ENCODE measurements at places on chromosomes 6 and 20. TPM values are rescaled to one million over a fixed set of nuclear protein-coding genes. Genes with fewer than 3 reads are reported as not detected.

DNA sequence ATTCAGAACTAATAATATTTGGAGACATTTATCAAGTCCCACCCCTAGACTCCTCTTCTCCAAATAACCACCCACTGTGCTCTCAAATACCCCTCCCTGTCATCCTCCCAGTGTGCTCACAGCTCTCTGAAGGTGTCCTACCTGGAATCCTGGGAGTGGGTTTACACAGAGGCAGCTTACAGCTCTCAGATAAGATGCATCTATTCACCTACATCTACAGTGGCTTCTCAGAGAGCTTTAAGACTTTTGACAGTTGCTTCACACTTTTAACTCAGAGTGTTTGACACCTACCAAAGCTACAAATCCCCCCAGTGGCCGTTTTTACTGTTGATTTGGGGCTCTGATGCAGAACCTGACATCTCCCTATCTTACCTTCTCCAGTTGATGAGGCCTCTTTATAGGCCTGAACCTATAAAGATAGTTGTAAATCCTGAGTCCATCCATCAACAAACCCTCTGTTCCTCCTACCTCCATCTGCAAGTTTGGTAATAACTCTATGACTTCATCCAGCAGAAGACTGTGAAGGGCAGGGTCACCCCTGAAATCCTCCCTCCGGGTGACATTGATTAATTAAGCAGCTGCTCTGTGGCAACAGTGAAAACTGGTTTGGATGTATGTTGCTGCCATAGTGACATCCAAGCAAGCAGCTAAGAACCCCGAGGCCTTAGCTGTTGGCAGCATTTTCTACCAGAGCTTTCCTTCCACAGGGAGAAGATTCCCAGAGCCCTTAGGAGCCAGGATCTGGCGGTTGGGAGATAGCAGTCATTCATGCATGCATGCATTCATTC, 226.1 kb upstream of the RREB1 start:
- no peak for DNase-seq

Gene SAPCD1
- 2.9 TPM for total RNA-seq

DNA sequence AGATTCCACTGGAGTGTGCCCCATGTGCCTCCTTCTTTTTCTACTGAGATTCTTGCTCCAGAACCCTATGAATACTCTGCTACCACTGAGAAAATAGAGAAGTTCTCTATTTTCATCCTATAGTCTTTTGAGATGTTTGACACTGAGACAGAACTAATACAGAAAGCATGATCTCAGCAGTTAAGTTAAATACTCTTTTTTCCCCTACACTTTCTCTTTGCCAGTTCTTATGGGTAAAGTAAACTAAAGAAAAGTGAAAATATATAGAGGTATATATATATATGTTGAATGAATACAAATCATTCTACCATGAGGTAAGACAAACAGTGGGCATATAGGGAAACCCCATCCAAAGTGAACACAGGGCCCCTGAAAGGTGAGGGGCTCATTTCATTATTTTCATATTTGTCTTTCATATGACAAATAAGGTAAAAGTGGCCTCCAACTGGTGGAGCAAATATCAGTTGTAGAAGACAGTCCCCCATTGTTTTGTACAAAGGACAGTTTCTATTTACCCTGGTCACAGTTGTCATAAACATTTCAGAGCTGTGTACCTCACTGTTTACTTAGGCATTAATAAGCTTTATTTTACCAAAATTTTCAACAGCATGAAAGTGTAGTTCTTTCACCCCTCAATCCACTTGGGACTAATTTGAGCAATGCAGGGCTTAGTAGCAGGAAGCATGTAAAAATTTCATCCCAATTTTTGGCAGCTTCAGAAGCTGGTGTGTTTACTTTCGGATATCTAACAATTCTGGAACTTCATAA, 188.3 kb upstream of the MARCKS start:
- DNase-seq, result no peak

- DNase-seq, result no peak
These were observed 339.4 kb downstream of the CDH26 start for GRCh38 chr20:60297649-60298048.

DNA sequence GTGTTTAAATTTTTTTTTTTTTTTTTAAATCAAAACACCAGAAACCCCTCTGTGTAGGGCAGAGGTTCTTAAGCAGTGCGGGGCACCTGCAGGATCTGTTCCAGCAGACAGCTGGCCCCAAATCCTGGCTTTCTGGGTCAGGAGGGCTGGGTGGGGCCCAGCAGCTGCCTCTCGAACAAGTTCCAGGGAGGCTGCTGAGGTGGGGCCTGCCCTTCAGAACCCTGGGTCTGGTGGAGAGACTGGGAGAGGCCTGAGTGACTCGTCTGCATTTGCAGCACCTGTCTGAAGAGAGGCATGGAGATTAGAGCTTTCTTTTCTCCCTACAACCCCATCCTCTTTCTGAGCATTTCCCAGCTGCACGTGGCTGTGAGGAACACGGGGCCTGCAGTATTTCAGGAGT, 8.4 kb downstream of the PSMG4 start:
- no peak for DNase-seq

DNA sequence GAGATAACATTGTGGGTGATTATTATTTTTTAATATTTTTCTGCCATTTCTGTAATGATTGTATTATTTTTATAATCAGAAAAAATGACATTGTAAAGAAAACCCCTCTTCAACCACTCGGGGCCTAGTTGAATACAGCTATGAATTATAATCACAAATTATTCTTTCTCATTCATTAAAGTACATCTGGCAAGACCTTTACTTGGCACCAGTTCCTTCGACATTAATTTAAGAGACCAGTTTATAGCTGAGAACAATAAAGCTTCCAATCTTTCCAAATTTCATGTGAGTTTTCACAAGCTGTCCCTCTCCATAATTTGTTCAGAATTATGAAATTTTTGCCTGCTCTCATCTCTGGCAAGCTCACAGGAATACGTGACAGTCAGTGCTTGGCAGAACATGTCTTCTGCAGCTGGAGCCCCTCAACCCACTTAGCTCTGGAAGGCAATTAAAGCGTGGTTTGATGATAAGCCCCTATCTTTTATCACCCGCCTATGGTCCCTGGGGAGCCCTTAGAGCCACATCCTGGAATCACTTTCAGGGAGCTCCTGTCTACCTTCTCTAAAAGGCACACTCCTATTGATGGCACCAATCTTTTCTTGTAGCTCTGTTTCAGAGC, 237.2 kb upstream of the PRND start:
- DNase-seq, result no peak

GRCh38 chr6:4478098-4478497, 298.1 kb upstream of the CDYL start:
- no peak for DNase-seq

DNA sequence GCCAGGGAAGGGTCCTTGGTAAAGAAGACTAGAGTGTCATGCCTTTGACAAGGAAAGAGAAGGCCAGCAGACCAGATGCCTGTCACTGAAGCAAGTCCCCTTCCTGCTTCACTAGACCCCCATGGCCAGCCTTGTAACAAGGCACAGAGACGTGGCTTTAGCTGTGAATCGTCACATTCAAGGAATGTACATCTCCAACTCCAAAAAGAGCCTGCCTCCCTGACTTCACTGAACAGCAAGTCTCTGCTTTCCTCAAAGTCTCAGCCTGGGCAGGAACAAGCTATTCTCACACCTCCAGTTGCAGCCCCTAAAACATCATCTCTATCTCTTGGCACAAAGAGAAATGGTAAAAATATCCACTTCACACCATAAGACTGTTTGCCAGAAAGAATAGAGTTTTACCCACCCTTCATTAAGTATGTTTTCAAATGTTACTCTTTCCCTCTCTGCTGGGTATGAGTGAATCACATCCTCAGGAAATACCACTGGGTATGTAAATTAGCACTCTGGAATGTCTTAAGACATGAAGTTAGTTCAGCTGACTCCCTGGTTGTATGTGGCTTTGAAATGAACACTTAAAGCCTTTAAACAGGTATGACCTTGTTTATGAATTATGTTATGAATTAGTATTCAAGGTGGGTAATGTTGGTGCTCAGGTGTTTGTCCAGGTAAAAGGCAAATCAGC, 46.4 kb upstream of the NT5E start:
- DNase-seq, result no peak

DNA sequence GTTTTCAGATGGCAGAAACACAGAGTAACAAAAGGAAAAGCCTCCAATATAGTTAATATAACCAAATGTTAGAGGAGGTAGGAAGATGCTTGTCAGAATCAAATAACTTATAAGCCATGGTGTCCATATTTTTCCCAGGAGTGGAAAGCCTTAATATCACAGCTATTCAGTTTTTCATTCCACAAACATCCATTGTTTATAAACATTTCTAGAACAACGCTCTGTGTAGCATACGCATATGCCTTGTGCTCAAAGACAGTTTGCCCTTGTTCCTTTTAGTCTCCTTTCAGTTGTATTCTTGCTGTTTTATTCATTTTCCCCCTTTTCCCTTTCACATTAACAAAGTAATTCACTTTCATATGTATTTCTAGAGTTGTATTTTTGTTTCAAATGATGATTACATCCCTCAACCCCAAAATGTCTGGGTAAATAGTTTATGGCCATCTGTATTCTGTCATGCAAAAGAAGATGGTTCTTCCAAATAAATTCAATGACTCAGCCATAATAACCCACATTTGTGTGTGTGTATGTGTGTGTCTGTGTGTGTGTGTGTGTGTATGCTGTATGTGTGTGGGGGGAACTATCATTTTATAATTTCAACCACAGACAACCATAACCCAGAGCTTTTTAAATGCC, 455.7 kb upstream of the SOX4 start:
- DNase-seq, result no peak

Gene TAAR9
- not detected for total RNA-seq

- DNase-seq, result no peak
These were observed 139.6 kb upstream of the SLC35B3 start for GRCh38 chr6:8574749-8575468.

DNA sequence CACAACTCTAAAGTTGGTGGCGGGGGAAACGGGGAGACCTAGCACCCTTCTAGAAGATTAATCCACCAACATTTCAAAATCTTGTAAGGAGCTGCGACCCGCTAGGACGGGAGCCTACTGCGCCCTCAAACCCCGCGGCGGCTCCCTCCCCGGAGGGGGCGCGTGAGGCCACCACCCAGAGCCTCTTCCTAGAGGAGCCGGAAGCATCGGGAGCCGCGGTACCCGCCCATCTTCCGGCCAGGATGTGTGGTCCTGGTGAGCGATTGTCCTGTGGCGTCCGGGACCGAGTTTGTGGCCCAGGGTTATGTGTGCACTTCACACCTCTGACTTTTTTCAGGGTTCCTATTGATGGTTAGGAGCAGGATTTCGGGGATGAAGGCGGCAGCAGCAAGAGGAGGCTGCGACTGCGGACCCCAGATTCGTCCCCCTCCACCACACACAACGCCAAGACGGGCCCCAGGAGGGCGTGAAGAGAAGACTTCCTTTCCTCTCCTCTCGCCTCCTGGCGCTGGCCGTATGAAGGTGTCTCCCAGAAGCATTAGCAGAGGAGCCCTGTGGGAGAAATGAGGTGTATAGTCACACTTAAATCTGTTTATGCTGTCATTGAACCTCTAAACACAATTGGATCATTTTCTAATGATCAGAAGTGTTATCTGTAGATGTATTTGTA, 10.7 kb downstream of the ZNF165 start:
- DNase-seq, result no peak

DNA sequence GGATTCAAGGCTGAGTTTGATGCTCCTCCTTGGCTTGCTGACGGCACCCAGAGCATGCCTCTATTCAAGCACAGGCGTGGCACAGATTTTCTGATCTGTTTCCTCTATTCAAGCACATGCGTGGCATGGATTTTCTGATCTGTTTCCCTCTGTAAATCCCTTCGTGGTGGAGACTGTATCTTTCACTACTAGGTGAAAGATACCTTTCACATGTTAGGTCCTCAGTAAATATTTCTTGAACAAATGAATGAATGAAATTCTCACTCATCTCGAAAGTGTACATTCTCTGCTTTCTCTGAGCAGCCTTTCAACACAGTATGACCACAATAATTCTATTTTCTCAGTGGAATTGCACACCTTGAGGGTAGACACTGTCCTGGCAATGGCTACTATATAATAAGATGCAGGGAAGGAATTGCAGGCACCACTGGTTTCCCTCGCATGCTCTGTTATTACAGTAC, 72.6 kb upstream of the F13A1 start:
- no peak for DNase-seq

DNA sequence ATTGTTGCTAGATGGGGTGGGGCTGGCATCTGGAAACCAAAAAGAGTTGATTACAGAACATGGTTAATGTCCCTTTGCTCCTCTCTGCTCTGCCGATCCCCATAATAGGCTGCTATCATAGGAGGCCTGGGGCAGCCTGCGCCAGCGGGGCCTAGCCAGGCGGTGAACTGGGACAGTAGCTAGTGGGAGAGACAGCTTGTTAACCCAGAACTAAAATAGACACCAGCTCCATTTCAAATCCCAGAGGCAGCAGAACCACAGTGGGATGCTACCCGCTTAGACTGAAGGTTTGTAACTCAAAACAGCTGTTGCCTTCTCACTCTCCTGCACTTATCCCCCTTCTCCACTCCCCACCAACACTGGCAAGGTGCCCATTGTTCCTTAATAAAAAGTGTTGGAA, 98.5 kb downstream of the SSR1 start:
- DNase-seq, result no peak

- DNase-seq, result no peak
These were observed 7.0 kb downstream of the TMEM244 start for GRCh38 chr6:129853996-129854711.

Gene RFX6
- total RNA-seq, result not detected

- no peak for DNase-seq
These were observed 214.8 kb downstream of the ADGB start for GRCh38 chr6:146813554-146813953.

GRCh38 chr6:51105357-51105756, 286.7 kb downstream of the TFAP2B start:
- no peak for DNase-seq

Gene NFKBIL1
- 18.3 TPM for total RNA-seq

Gene PAK5
- 0.04 TPM for total RNA-seq

- no peak for DNase-seq
These were observed 83.7 kb upstream of the MPC1 start for GRCh38 chr6:166466178-166467122.

DNA sequence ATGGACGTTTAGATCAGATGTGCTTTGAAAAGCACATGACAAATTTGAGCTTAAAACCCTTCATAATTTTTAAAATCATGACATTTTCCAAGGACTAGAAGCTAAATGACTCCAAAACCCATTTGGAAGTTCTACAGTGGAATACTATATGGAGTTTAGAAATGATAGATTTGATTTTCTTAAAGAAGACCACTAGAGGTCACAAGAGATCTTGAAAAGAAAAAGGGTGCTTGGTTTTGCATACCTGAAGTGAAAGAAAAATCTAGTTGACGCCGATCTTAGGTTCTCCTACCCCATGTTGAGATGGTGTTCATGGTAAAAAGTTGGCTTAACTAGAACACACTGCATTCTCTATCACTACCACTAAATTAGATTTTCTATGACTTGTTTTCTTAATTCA, 31.5 kb downstream of the CFAP61 start:
- DNase-seq, result no peak

Gene EDN3
- total RNA-seq, result 7.5 TPM

Gene GSTA4
- total RNA-seq, result 86.4 TPM

Gene LY6G6F
- not detected for total RNA-seq

- DNase-seq, result no peak
These were observed 133.1 kb upstream of the COL21A1 start for GRCh38 chr6:56380476-56380875.

Gene LHFPL5
- total RNA-seq, result not detected

- DNase-seq, result no peak
These were observed 10.6 kb downstream of the FKBP5 start for GRCh38 chr6:35678021-35678654.

Measured in esophagus squamous epithelium (tissue), 5 donors.